H4 (cell line): ENCODE measurements at places on chromosomes 6 and 20. TPM values are rescaled to one million over a fixed set of nuclear protein-coding genes. Genes with fewer than 3 reads are reported as not detected.

Gene MEP1A
- 0.08 TPM in 1 of 2 replicates, not detected in the other for total RNA-seq

DNA sequence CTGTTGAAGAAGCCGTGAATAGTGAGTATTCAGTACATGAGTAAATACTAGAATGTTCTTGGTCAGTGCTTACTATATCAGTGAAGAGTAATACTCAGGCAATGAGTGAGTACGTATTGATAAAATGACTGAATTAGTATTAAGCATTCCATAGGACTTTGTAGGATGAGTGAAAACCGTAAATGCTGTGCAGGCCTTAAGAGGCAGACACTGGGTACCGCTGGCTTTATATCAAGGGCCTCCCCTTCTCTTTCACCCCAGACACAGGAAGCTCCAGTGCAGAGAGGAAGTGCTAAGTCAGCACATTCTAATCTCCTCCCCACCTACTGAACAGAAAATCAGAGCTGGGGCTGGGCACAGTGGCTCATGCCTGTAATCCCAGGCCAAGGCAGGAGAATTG lies 24.2 kb downstream of the POFUT1 start:
- DNase-seq = no peak

DNA sequence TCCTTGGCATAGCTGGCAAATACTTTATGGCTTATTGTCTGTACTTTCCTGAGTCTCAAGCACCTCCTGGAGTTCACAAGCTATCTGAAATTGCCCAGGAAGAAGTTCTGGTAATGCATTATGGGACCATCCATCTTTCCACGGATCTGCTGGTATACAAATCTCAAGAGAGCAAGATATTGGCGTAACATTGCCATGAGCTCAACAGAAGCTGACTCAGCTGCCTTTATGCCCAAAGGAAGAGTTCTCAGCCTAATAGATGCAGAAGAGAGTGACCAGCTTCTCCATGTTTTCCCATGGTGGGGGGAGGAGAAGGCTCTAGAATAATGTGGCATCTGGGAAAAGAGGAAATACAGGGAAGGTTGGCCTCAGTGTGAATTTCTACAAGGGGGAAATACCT lies 78.7 kb downstream of the UST start:
- no peak for DNase-seq

DNA sequence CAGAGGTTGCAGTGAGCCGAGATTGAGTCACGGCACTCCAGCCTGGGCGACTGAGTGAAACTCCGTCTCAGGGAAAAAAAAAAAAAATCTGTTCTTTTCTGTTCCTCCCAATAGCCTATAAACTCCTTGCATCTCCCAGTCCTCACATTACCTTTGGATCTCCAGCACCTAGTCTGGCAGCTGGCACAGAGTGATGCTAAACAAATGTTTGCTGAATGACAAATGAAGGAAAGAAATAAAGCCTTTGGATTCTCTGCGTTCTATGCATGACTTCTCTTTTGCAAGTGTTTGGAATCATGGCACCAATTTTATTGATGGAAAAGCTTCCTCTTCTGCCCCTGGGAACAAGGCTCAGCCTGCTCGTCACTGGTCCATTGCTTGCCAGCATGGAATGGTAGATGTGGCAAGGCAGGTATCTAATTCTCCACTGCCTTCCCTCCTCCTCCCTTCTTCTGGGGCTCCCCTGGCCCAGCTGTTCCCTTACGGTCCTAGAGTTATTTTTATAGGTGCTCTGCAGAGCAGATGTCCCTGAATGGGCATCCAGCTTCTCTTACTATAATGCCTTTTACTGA lies 53.6 kb upstream of the FYN start:
- DNase-seq = no peak

DNA sequence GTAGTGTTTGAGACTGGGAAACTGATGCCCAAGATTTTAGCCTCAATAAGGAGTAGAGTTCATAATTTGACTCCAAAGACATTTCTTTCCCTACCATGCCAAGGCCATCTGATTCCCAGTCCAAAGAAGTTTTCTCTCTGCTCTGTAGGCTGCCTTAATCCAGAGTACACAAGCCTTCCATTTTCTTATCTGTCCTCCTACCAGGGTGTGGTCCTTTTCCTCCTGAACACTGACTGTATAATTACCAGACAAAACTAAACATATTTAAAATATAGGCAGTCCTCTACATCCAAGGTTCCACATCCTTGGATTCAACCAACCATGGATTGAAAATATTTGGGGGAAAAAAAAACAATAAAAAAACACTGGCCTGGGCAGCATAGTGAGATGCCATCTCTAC lies 108.4 kb downstream of the SLC16A10 start:
- no peak for DNase-seq

GRCh38 chr6:140490081-140490480 lies 1115.6 kb upstream of the CITED2 start:
- no peak for DNase-seq

DNA sequence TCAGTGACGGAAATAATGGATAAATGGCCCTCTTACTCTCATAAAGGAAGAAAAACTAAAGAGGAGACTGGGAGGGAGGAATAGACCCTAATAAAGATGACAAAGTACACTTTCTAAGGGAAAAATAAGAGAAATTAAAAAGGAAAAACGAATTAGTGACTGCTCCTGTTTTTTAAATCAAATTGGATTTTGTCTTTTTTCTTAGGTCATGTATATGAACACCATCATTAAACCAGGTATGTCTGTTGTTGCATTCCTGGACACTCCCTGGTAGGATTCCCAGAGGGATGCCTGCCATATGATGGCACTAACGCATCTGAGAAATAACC lies 59.4 kb upstream of the BTN3A2 start:
- DNase-seq = no peak

Gene ADGRF4
- total RNA-seq = 0.25 and 0.81 TPM in 2 replicates

Gene LY6G5C
- 0.97 TPM in 1 of 2 replicates, not detected in the other for total RNA-seq

Gene VSX1
- not detected in 2 replicates for total RNA-seq

- no peak for DNase-seq
Observed at GRCh38 chr6:119791736-119792135, 442.2 kb upstream of the MAN1A1 start.

GRCh38 chr20:43536817-43537440 lies 21.9 kb upstream of the SGK2 start:
- DNase-seq = no peak

Gene OTOR
- total RNA-seq = not detected in 2 replicates

Gene PRDM13
- total RNA-seq = not detected in 2 replicates
